ENCODE measurements at places on chromosomes 13 and 19.

- DNase-seq, result no peak
These were observed 384.9 kb downstream of the KCNRG start for GRCh38 chr13:50400035-50400726.

GRCh38 chr13:33874871-33875270 is 56.9 kb downstream of the RFC3 start:
- no peak for DNase-seq

- DNase-seq, result peak; percentile 87
These were observed at the start of gene ADAMTSL5 for GRCh38 chr19:1512671-1513498. Gene ADAMTSL5, minus strand, starts transcription at chr19:1513019. Its CDS starts 2,076 bp downstream, at chr19:1510943.

DNA sequence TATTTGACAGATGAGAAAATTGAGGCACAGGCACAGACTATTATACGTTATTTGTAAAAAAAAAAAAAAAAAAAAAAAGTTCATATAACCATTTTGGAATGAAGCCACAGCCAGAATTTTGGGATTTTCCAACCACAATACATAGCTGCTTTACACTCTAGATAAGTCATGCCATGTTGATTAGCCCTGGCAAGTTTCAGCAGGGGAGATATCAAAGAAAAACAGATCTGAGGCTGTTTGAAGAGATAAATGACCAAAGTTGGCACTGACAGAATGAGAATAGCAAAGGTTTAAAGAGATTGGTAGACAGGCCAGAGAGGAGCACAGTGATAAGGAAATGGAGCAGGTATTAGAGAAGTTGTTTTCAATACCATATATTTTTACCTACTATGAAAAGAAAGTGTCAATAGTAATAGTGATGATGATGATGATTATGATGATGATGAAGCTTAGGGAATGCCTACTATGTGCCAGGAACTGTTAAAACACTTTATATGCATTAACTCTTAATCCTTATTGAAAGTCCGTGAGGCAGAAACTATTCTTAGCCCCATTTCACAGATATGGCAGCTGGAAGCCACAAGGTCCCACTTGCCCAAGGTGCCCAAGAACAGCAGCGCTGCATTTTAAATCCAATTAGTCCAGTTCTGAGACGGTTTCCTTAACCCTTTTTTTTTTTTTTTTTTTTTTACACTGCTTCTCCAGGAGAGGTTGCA is 105.5 kb downstream of the MBNL2 start:
- no peak for DNase-seq

- DNase-seq, result no peak
These were observed 16.9 kb downstream of the CERS1 start for GRCh38 chr19:18878858-18879578.

- DNase-seq, result peak; percentile 91
These were observed at the start of gene ZNF473 for GRCh38 chr19:50025794-50026549. Gene ZNF473, plus strand, starts transcription at chr19:50026005. Its CDS starts 5,078 bp downstream, at chr19:50031083.

- DNase-seq, result no peak
These were observed 411.7 kb downstream of the KCNRG start for GRCh38 chr13:50426927-50427326.

GRCh38 chr19:9144920-9145319 is 4.7 kb downstream of the ZNF317 start:
- no peak for DNase-seq

GRCh38 chr13:29434217-29434945 is 161.1 kb downstream of the SLC7A1 start:
- no peak for DNase-seq

- DNase-seq, result no peak
These were observed 66.4 kb downstream of the ZNF730 start for GRCh38 chr19:23183251-23183650.

DNA sequence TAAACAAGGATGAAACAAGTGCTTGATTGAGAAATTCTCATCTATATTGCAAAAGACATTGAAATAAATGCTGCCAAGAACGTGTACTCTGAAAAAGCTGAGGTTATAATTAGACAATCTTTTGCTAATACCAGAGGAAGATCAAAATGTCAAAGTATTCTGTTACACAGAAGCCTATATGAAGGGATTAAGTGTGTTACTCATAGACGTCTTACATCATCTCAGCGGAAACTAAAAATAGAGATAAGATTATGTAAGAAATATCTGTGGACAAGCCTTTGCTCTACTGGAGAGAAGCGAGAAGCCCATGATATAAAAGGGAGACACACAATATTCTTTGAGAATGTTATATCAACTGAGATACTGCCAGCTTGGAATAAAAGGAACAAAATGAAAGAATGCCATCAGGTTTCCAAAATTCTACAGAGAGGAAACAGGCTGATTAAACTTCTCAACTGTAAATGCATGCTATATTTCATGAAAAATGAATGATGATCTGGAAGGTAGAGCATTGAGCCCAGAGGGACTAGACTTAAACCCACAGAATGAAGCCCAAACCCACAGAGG is 699.0 kb downstream of the GPC5 start:
- DNase-seq, result no peak

GRCh38 chr19:40687525-40688016 is 2.9 kb downstream of the NUMBL start:
- DNase-seq, result peak; percentile 69

DNA sequence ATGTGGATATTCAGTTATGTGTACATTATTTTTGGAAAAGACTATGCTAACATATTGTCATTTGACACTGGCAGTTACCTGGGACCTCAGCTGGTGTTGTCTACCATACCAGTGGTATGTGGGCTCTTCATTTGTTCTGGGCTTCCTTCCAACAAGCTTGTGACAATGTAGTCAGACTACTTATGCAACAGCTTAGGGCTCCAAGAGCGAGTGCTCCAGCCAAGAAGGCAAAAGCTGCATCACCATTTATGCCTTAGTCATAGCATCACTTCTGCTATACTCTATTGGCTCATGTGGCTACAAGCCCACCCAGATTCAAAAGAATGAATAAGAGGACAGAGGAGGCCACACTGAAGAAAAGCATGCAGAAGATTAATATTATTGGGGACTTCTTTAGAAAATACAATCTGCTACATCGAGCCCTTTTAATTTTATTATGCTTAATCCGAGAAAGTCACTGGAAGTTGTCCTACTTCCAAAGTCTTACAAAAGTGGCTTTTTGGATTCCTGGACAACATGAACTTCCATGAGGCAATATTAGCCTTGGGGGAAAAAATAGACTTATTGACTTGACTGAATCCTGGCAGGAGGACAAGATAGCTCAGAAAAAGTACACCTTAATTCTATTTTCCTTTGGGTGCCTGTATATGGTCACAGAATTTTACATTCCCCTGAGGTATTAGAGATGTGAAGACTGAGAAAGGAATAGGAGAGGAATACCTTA is 529.4 kb upstream of the HTR2A start:
- no peak for DNase-seq

- no peak for DNase-seq
These were observed 5.3 kb upstream of the F2RL3 start for GRCh38 chr19:16883522-16883921.

DNA sequence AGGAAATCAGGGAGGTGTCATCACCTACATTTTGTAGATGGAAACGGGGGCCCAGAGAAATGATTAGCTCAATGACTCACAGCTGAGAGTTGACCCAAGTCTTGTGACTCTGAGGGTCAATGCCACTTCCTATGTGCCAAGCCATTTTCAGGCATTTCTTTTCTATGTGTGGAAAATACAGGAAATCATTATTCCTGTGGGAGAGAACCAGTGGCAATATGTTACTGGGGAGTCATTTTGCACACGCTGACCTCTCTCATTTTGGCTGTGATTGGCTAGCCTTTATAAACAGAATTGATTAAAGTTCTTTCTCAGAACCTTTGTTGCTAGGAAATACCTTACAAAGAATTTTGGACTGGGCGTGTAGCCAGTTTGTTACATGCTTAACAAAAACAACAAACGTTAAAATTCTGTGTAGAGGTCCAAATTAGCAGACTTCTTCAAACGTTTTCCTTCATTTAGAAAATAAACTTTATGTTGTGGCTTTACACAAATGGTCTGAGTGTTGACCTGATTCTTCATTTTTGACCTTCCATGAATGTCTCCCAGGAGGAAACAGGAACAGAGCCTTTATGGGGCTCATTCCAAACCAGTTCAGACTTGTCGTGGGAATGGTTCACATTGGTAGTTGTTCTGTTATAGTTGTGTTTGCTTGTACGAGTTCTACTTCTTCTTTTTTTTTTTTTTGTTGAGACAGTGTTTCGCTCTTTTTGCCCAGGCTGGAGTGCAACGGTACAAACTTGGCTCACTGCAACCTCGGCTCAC is 11.4 kb downstream of the PCCA start:
- no peak for DNase-seq

- DNase-seq, result no peak
These were observed 445.8 kb downstream of the SUCLA2 start for GRCh38 chr13:47555235-47555634.

- DNase-seq, result no peak
These were observed 101.2 kb downstream of the RFC3 start for GRCh38 chr13:33919120-33919519.

GRCh38 chr19:49954092-49954829 is 6.7 kb downstream of the SIGLEC11 start:
- DNase-seq, result no peak

GRCh38 chr19:47693489-47693888 is 19.7 kb upstream of the EHD2 start:
- no peak for DNase-seq

DNA sequence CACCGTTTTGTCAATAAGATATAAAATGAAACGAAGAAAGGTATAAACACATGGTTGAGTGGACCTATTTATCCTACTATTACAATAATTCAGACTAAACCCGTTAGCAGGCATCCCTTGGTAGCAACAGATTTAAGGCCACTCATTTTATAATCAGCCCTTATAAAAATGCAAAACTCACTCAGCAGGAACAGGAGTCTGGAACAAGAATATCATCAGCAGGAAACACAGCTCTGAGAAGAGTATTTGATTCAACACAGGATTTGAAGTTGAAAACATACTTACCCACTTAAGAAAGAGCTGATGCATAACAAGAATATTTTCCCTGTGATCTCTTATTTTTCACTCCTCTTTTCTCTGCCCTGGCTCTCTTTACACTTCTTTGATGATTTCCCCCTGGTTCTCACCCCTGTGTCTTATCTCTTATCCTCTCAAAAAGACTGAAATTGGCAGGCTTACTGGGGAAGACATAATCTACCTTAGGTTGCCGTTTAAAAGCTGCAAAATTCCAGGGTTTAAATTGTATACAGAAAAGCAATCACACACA is 1722.7 kb downstream of the SLITRK5 start:
- DNase-seq, result no peak

DNA sequence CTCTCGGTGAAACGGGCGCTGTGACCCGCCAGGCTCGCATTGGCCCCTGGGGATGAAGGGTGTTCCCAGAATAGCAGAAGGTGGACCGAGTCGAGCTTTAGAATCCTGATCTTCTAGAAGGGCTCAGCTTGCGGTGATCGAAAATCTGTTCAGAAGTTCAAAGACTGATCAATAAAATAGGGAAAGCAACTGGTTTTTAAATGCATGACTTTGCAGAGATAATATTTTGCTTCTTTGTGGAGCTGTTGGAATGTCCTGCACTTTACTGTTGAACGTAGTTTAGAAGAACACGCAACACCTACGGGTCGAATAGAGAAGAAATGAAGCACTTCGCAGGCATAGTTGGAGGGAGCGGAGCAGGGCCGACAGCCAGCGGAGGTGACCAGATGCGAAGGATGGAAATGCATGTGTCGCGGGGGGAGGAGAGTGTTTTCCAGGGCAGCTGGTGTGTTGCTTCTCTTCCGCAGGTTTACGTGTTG is 766 bp downstream of the CEBPG start:
- DNase-seq, result no peak

DNA sequence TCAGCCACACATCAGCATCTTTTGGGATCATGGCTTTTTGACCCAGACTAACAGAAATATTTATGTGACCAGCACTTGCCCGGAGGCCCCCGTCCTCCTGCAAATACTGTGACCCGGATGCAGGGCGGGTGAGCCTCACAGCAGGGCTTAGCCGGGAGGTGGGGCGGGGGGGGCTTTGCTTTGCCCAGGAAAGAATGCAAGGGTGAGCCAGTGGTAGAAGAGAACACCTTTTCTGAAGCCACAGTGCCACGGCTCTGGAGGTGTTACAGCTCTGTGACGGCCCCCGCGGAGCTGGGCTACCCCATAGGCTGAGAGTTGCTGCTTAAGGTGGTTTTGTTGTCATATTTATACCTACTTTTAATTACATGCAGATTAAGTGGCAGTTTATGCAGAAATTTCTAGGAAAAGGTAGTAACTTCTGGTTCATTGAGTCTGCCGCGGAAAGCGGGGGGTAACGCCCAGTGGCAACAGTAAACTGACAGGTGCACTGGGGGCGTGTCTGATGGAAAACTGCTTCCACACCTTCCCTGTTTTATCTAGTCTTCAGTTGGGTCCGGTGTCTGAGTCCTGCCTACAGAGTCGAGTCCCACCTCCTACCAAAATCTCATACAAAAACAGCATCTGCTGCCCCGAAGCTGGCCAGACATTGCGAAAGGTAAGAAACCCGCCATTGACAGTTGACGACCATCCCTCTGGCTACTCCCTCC is 187.9 kb downstream of the TEX29 start:
- no peak for DNase-seq
